Activated CD8-positive, alpha-beta memory T cell treated with anti-CD3 and anti-CD28 coated beads for 1 hour (primary cell): ENCODE measurements at places on chromosomes 5 and 9.

GRCh38 chr5:169415948-169416347, 115.0 kb upstream of the SLIT3 start:
- DNase-seq, result no peak

GRCh38 chr5:138467711-138468132, 2.4 kb downstream of the EGR1 start:
- no peak for DNase-seq

- no peak for DNase-seq
Observed at GRCh38 chr5:107389775-107390148, 281.0 kb downstream of the EFNA5 start.

GRCh38 chr9:132485393-132485792, 75.4 kb downstream of the CFAP77 start:
- no peak for DNase-seq

DNA sequence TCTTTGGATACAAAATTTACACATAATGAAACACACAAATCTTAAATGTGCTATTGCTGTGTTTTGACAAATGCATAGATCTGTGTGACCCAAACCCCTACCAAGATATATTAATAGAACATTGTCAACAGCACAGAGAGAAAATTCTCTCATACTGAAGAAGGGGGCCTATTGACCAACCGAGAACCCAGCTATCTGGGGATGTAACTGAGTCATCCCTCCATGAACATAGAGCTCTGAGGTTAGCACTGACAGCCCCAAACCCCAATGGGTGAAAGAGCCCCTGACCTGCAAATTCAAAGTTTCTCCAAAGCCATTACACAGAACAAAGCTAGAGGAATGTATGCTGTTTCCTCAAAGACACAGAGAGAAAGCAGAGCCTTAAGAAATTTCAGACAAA, 180.8 kb downstream of the PAX5 start:
- DNase-seq, result no peak

GRCh38 chr5:143646961-143647360, 165.0 kb upstream of the HMHB1 start:
- no peak for DNase-seq

DNA sequence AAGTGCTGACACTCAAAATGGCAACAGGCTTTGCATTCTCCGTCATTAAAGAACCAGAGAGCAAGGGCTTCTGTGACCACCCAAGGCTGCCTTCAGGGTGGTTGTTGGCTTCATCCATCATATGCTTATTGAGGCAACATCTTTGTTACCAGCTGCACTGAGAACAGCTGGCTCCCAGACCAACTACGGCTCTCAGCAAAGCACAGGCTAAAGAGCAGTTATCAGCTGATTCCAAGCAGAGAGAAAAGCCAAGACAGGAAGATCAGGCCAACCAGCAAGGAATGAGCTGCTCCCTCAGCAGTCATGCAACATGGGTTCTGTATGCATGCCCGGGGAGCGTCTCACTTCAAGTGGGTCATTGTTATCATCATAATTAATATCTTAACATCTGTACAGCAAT, 358.9 kb downstream of the ACTL7B start:
- DNase-seq, result no peak

DNA sequence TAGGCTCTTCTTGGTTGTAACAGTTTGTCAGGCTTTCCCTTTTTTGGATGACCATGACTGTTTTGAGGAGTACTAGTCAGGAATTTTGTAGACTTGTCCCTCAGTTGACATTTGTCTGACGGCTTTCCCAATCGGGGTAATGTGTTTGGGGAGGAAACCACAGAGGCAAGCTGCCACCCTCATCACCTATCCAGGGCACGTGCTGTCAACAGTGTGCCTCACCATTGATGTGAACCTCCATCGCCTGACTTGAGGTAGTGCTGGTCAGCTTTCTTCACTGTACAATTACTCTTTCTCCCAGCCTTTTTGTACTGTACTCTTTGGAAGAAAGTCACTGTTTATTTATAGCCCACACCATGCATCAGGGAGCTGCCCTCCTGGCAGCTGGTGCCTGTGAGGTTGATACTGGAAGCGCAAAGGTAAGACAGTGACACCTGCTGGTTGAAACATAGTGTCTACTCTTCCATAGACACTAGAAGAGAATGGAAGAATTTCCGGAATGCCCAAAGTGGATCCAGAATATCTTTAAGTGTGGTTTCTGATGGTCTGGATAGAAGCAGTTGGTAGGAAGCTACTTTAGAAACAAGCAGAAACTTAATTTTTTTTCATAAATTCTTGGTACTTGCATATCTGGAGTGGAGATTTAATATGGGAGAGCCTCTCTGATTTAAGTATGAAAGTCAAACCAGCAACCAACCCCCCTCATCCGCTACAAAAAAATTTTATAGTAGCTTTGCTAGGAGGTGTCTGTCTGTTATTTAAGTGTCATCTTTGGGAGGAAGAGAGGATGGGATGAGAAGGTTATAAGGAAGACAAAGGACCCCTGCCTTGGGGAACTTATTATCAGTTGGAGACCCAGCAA, 69.3 kb downstream of the SNX30 start:
- no peak for DNase-seq

GRCh38 chr5:170701334-170701733, 82.2 kb upstream of the GABRP start:
- DNase-seq, result no peak

DNA sequence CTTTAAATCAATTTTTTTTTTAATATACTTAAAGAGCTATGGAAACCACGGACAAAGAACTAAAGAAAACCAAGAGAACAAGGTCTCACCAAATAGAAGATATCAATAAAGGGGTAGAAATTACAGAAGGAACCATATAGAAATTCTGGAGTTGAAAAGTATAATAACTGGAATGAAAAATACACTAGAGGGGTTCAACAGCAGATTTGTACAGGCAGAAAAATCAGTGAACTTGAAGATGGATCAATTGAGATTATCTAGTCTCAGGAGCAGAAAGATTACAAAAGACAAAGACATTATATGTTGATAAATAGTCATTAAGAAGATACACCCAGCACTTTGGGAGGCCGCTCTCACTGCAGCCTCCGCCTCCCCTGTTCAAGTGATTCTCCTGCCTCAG, 56.1 kb downstream of the GAPVD1 start:
- no peak for DNase-seq

- no peak for DNase-seq
Observed at GRCh38 chr5:101430551-101430950, 527.5 kb upstream of the ST8SIA4 start.

DNA sequence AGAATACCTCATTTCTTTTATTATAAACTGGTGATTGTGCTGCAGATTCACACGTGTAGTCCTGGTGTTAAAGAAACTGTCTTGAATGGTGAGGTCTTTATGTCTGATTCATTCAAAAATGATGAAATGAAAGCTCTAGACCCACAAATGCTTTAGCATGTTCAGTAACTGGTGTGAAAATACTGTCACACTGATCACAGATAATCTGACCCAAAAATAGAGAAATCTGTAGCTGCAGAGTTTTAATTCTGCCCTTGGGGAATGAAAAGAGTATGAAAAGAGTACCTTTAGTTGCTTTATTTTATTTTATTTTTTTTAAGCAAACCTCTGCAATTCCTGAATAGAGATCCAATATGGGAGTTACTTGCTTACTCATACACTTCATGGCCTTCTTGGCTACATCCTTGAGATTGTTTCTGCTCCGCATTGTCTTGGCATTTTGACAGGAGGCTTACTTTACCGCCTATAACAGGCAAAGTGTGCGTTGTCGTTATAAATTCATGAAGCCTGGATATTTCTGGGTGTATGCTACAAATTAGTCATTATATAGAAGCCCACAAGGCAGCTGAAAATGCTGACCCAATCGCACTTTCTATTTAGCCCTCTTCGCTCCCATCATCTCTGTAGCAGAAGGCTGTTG, 2.7 kb downstream of the RGMB start:
- no peak for DNase-seq

- no peak for DNase-seq
Observed at GRCh38 chr5:143093452-143094086, 309.9 kb downstream of the NR3C1 start.

- no peak for DNase-seq
Observed at GRCh38 chr9:4038182-4038723, 261.6 kb downstream of the GLIS3 start.

DNA sequence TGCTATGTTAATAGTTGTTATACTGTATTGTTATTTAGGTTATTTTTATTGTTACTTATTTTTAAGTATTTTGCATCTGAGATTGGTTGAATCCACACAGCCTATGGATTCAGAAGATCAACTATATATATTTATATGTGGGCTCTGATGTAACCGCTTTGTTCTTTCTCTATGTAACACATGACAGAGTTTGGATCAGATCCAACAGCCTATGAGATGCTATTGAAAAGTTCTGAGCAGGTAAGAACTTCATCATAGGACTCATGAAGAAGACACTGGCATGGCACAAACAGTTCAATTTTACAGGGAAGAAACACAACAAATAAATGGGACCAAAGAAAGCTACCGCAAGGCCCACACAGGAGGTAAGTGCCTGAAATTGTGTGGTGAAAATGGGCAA, 93.4 kb downstream of the GNAQ start:
- DNase-seq, result no peak

DNA sequence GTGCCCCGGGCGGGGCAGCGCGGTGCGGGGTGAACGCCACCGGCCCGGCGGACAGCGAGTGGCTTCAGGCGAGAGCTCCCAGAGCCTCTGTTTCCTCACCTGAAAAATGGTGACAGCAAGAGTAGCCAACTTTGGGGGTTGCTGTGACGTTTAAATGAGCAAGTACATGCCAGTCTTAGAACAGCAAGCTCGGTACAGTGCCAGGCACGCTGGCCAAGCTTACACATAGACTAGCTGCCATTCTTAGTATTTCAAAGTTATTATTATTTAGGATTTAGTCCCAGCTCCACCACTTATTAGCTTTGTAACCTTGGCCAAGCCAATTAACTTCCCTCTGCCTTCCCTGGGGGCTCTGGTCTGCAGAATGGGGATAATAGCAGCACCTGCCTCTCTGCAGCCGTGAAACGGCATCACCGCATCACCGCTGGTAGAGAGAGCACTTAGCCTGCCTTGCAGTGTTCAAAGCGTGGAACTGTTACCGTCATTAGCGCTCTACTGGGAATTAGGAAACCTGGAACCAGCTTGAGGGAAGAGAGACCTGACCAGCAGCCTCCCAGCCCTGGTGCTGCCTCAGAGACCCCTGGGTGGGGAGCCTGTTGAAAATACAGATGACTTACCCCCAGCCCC, at the start of gene C9orf50:
C9orf50 (minus strand) TSS at position 433 of the 627 bp plus-strand sequence. CDS start 527 bp downstream, outside the sequence.
- no peak for DNase-seq

DNA sequence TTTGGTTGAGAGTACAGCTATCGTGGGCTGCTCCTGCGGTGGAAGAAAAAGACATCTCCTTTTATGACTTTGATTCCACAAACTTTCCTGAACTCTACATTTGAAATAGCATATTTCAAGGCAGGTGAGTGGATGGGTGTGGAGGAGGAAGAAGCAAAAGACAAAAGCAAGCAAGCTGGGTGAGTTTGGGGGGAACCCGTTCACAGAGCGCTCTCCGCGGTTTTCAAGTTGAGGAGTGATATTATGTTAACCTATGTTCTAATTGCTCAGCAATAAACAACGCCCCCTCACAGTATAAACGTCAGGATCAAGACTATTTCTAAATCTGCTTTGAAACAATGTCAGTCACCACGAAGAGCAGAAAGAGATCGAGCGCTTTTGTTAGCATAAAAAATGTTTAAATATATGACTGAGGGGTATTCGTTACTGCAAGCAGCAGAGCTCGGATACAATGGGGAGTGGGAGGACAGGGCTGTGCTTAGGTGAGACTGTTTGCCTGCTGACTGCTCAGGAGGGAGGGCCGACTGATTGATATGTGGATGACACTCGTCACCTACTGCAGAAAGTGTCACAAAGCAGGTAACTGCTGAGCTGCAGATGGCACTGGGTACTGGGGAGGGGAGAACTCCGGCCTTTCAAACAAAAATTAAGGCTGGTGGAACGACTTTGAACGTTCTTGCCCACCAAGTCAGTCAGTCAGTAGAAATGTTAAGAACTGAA, 236.5 kb downstream of the DRD1 start:
- DNase-seq, result no peak

- no peak for DNase-seq
Observed at GRCh38 chr5:57243286-57244137, 69.7 kb downstream of the GPBP1 start.

GRCh38 chr9:116596646-116597045, 90.5 kb upstream of the TRIM32 start:
- DNase-seq, result no peak

DNA sequence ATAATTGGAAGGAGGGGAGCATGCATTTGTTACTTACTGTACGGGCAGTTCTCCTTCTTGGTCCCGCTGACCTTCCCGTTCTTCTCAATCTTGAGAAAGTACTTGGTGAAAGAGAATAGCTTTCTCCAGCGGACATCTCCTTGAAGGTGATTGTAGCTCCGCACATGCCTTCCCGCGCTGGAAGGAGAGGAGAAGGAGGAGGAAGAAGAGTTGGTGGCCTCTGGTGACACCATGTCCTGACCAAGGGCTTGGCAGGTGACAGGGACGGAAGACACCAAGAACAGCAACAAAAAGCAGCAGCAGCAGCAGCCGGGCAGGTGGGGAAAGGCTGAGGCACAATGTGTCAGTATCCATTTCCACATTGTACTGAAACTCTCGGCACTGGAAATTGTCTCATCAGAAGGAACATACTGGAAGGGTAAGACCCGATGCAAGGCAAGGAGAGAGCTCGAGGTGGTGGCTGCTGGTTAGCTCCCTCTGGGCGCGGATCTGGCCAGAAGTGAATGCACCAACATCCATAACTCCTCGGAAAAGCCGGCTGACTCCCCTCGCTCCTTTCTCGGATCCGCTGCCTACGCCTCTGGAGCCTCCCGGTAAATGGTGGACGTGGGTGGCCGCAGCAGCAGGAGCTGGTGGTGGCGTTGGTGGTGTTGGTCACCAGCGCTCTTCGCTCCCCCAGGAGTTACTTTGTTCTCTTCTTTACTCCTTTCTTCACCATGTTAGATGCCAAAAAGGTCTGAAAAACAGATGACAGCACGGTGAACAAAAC, 715 bp downstream of the FGF10 start:
- DNase-seq, result no peak

DNA sequence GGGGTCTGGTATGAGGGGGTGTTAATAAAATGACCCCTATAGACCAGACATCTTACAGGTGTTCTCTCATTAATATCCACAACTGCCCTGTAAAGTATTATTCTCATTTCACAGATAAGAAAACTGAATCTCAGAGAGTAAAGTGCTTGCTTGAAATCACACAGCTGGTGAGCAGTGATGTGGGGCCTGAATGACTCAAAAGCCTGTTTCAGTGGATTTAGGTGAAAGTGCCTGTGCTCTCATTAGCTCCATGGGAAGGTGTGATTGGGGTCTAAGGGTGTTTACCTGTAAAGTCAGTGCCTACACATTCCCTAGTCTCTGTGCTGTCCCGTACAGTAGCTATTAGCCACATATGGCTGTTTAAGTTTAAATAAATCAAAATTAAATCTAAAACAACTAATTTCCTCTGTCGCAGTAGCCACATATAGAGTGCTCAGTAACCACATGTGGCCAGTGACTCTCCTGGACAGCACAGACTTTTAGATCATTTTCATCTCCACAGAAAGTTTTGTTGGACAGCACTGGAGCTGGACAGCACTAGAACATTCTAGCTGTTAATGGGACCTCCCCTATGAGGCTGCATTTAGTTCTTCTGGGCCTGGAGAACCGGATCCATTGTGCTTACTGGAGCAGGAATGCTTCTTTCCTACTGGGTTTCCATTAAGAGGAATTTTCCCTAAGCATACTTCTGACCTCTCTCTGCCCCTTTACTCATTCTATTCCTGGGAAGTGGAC, 52.5 kb upstream of the SEMA6A start:
- no peak for DNase-seq
